ENCODE measurements at places on chromosomes 1 and 21.

DNA sequence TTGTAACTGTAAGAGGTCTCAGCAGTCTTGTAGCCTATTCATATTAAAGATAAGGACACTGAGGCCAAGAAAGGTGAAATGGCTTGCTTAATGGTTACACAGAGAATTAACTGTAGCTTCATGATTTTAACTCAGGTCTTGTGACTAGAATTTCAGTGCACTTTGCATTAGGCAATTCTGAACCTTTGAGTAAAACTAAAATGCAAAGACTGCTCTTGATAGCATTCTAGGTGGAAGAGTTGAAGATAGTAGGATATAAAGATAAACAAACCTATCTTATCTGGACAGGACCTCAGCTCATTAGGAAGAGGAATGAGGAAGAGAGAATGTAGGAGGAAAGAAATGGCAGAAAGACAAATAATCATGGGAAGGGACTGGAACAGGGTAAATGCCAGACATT is 68.6 kb upstream of the RGL1 start:
- DNase-seq = no peak

DNA sequence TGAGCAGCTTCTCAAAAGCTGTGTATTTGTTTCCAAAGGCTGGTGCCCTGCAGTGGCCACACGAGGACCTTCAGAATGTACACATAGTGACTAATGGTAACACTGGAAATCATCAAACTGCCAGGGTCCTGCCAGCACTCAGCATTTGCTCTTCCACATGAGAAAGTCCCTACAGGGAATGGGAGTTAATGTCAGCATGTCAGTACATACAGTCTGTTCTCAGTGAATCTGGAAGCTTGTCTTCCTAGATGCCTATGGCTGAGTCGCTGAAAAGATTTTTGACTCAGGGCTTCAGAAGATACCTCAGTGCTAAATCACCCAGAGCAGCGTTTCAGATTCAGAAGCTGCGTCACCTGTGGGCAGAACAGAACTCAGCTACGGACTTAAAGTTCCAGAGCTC is 108.2 kb downstream of the CDC7 start:
- no peak for DNase-seq

- DNase-seq = no peak
Measured at GRCh38 chr1:18561967-18562366, 68.7 kb upstream of the PAX7 start.

DNA sequence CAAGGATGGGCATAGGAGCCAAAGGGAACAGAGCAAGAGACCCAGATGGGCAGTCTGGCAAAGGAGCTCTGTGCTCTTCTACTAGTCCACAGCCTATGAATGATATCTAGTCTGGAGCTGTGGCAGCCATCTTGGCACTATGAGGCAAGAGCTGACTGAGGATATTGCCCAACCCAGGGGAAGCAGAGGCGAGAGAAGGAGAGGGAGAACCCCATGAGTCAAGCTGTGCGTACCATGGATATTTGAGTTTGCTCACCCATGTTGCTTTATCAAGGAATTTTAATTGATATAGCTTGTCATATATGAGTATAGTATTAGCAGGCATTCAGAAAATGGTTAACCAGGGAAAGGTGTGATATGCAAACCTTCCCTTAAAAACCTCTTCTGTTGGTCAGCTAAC is 420.9 kb downstream of the PRDM2 start:
- no peak for DNase-seq

GRCh38 chr1:227451954-227452353 is 111.4 kb upstream of the ZNF678 start:
- DNase-seq = no peak

GRCh38 chr1:200491103-200491502 is 81.3 kb upstream of the ZNF281 start:
- no peak for DNase-seq

DNA sequence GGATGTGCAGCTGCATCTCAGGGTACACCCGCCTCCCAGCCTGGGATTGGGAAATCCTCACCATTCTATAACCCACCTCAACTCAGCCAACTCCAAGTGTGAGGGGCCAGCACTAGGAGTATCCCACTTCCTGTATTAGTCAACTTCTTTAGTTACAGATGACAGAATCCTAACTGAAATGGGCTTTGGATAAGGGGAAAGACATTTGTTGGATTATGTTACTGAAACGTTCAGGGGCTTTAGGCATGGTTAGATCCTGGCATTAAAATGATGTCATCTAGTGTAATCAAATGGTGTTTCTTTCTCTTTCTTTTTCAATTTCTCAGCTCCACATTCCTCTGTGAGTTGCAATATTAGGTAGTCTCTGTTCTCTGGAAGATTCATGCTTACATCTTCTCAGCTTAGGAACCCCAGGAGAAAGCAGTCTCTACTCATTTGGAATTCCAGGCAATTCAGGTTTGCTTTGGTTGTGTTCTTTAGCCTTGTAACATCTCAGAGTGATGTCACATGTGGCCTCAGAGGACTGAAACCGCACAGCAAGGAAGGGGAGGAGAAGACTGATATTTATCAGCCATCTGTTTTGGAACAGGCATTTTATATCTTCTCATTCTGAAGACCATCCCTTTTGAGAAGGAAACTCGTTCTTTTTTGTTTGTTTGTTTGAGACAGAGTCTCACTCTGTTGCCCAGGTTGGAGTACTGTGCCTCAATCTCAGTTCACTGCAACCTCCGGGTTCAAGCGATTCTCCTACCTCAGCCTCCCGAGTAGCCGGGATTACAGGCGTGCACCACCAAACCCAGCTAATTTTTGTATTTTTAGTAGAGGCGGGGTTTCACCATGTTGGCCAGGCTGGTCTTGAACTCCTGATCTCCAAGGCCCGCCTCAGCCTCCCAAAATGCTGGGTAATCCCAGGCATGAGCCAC is 18.9 kb upstream of the TMEM54 start:
- no peak for DNase-seq
